ENCODE measurements at places on chromosomes 12 and 14.

GRCh38 chr12:45928309-45928708 is 62.1 kb downstream of the SCAF11 start:
- DNase-seq, result no peak

DNA sequence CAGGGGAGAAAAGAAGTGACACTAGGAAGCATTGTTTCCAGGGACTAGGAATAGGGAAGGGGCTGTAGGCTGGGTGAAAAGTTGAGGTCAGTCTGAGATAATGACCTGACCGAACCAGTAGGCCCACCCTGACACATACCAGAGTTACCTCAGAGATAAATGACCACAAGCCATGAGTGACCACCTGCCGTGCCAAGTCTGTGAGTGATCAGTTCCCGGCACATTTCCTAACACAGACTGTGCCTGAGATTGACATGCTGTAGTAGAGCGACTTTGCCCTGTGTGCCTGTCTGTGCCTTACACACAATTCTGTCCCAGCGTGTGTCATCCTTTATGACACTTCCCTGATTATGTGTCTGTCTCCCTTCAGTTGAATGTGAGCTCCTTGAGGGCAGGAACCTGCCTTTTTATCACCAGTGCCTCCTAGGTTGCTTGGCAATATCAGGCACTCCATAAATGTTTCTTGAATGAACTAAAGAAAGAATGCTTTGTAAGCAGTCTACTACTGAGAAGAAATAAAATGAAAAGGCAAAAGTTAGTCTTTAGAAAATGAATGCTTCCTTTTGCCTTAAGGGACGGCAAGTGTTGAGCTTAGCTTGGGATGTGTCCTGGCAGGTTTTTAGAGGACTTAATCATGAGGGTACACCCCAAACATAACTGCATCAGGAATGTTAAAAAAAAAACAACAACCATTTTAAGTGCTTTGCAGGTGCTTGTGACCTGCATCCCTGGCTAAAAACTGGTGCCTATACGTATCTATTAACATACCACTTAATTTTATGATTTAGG is 9.6 kb upstream of the SSPN start:
- DNase-seq, result no peak

- no peak for DNase-seq
These were observed 202.6 kb upstream of the RASSF8 start for GRCh38 chr12:25755971-25756260.

DNA sequence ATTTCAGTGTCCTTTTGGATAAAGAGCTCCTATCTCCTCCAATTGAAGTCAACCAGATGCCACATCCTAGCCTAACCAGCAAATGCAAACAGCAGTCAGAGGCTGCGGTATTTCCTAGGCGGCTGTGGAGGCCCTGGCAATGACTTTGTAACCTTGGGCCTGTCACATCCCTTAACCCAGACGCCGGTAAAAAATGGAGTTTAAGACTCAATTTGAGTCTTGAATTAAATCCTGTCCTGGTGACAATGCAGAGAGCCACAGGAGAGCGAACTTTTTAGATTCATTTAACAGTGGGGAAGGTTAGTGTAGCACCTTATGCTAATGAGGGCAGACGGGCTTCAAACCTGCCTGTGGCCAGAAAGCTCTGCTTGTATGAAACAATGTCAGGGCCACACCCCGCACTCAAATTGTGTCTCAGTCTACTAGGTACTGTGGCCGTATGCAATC is 1.3 kb downstream of the C12orf75 start:
- DNase-seq, result no peak

- no peak for DNase-seq
These were observed 225.4 kb downstream of the RBM19 start for GRCh38 chr12:113740699-113741098.

GRCh38 chr12:19048943-19049342 is 80.6 kb upstream of the PLEKHA5 start:
- no peak for DNase-seq

GRCh38 chr14:104942586-104942985 is 17.9 kb downstream of the PLD4 start:
- no peak for DNase-seq
